ENCODE measurements at places on chromosomes 7 and 10.

- no peak for DNase-seq
Measured at GRCh38 chr7:87735360-87735759, 107.2 kb downstream of the RUNDC3B start.

DNA sequence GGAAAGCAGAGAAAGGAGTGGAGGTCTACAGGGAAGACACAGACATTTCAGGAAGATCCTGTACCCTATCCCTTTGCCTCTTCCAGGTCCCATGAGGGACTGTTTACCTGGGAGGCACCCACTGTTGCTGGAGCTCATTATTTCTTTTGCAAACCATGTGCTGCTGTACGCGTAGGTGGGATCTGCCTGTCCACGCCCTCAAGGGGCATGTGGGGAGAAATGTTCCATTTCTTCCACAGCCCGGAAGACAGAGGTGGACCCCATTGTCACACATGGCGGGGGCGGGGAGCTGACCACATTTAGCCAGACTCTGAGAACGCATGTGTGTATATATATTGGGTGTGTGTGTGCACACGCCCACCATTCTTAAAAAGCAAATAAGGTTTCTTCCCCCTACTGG is 2.0 kb downstream of the PLXNA4 start:
- no peak for DNase-seq

- DNase-seq = no peak
Measured at GRCh38 chr10:125084614-125085257, 75.6 kb downstream of the CTBP2 start.

DNA sequence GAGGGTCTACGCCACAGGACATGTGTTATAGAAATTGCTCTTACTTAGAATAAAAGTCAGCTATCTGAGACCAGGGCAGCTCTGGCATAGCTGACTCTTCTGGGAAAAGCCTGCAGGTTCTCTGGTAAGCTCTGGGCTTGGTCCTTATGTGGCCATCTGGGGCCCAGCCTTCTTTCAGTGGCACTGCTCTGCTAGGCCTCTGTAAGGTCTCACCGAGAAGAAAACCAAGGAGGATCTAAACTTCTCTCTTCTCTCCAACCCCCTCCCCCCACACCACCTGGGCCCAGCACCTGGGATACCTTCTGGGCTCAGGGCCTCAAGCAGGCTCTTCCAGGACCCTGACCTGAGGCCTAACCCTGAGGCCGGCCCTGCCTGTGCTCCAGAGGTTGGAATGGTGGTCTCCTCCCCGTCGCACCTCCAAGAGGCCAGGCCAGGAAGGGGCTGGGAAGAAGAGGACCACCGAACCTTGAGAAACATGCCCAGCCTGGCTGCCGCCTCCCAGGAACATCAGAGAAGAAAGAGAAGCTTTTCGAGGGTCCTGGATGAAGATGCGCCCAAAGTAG is 323.6 kb downstream of the GFRA1 start:
- no peak for DNase-seq

GRCh38 chr7:782718-783449 is 49.4 kb upstream of the SUN1 start:
- no peak for DNase-seq

GRCh38 chr10:101303087-101303703 is 50.8 kb upstream of the BTRC start:
- DNase-seq = no peak

DNA sequence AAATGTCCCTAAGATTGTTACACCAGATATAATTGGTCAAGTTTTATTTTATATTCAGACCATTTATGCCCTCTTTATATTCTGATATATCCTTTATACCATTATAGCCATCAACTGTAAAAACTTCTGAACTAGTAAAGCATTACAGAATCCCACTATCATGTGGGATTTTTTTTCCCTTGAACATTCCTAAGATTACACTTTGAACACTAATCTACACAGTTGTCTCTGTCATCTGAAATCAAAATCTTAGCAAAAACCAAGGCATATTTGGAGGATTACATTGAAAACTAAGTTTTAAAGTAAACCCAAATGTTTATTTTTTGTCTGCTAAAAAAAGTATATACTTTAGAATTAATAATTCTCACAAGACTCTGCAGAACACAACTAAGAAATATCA is 116.2 kb upstream of the GPR22 start:
- DNase-seq = no peak

- DNase-seq = no peak
Measured at GRCh38 chr7:121696954-121697353, 176.0 kb upstream of the PTPRZ1 start.

DNA sequence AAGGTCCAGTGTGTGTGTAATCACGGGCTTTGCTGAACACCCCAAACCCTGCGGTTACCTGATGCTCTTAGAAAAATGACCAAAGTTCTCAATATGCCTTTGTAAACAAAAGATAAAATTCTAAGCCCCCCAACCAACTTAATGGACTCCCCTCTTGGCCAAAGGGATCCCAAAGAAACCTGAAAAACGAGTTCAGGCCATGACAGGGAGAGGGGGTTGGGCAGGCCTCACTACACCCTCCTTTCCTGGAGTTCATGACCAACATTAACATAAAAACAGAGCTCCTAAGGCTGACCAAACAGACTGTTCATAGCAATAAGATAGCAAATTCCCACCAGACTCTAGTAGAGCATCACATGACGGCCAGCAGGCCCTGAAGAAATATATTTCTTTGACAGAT is 3.0 kb upstream of the VIPR2 start:
- no peak for DNase-seq

DNA sequence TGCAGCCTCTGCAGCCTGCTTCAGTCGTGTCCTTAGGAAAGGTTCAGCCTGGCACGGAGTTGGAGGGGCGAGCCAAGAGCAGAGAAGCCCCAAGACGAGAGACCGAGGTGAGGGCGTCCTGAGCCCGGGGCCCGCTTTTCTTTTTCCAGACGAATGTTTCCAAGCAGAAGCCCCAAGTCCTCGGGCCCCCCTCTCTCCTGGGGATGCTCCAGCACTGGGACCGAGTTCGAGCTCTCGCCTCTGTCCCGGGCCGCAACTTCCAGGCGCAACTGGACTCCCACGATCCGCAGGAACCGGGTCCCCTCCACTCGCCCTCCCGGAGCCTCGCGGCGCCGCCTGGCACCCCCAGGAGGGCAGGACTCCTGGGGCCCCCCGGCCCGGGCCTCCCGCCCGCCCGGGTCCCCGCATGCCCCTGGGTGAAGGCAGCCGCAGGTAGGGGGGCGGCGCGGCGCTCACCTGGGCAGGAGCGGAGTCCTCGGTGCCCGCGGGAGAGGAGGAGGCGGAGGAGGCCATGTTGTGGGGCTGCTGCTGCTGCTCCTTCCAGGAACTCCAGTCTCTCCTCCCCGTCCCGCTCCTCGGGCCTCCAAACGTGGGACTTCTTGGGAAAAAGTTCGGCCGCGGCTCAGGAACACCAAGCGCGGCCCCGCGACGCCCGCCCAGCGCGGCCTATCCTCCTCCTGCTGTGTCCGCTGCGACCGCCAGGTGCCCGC is 45.3 kb upstream of the CDK1 start:
- DNase-seq = no peak

DNA sequence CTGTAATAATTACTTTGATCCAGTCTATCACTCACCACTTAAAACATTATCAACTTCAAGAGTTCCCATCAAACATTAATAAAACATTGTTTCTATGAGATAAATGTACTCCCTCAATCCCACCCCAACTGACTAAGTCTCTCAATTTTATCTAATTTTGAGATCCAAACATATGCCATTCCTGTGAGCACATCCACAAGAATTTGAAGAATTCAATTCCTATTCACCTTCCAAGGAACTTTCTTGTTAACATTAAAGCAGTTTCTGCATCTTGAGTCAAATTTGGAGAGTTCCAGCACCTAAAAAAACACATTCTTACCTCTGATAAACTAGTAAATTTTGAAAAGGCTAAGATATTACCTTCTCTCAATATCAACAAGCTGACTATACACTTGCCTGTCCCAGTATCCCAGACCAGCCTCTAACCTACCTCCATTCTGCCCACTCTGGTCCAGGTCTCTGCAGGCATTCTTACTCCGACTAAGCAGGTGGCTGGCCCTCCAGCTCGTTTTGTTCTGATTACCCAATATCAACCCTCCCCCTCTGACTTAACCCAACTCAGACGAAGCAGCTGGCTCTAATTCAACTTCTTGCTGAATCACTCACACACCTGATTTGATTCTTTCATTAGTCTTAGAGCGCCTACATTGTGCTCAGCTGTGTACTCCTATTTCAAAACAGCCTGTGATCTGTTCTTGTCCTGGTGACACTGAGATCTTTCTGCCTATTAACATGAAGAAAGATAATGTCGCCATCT is 275.2 kb downstream of the IPMK start:
- no peak for DNase-seq

GRCh38 chr10:46560952-46561351 is 4.5 kb upstream of the GPRIN2 start:
- no peak for DNase-seq

DNA sequence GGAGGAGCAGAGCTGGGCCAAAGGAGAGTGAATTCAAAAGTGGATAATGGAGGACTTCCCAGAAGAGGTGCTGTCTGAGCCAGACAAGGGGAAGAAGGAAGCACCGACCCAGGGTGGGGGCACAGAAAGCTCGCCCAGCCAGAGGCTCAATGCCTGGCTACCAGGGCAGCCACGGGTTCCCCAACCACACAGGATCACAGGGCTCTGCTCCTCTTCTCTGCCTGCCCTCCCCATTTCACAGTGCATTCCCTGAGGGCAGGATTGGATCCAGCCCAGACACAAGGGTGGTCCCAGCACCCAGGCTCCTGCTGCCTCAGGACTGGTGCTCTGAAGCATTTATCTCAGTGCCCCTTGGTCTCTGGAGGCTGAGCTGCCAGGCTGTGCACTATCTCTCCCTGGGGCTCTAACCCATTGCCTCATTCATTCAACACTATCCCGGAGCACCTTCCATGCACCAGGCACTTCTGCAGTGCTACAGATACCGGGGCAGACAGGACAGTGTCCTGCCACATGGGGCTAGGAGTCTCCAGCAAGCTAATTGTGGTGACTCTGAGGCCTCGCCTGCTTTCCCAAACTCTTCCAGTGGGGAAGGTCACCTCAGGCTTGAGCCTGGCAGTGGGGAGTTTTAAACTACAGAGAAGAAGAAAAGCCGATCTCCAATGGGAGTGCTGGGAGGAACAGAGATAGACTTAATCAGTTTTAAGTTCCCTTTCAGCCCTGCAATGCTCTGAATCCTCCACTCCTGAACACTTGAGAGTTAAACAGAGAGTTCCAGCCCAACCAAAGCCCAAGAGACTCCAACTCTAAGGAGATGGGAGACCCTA is 201.8 kb upstream of the ZMIZ1 start:
- DNase-seq = no peak

GRCh38 chr10:88383276-88383675 is 199.8 kb downstream of the RNLS start:
- no peak for DNase-seq

- DNase-seq = peak; percentile 77
Measured at GRCh38 chr7:1742555-1743303, 72.7 kb downstream of the ELFN1 start.

DNA sequence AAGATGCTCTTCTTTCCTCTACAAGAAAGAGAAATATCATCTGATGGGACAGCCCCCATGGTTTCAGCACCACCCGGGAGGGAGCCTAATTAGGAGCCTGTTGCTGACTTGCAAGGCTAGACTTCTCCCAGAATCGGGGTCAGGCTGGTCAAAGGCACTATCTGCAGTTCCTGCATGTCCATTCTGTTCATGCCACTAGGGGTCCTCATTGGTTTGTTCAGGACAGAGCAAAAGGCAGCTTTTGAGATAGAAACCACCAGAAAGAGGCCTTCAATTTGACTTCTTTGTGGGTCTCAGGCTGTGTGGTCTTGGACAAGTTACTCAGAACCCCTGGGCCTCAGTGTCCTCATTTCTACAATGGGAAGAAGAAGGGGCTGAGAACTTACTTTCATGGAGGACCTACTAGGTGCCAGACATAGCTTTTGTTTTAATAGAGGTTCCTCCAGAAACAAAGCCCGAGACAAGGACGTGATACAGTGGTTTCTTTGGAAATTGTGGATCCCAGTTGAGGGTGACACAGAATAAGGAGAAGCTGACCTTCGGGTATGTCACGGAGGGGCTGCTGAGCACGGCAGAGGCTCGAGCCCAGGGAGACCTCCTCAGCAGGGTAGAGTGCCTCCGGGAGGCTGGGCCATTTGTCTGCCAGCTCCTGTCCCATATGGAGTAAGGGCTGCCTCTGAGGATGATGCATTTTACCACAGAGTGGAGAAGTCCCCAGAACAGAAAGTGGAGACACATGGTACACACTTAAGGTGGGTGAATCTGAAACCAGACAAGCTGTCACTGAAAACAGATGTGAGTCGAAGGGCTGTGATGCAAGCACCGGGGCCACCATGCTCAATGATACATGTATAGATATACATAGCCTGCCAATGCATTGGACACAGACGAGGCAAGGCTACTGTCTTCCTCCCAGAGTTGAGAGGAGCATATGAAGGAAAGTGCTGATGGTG is 33.1 kb upstream of the NEUROD6 start:
- no peak for DNase-seq

DNA sequence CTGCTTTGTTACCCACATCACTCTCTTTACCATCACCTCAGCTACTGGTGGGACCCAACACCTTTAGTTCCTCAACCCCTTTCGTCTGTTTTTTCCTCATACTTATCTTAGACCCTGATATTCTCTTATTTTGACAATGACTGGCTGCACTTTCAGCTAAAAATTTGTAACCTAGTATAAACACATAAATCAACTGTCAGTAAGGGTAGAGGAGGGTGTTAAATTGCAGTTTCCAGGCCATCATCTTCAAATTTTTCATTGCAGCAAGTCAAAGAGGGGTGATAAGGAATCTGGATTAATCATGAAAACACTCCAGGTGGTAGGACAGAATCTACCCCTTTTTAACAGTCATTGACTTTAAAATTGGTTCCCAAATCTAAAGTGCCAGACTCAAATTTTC is 27.9 kb downstream of the SEMA3D start:
- no peak for DNase-seq

DNA sequence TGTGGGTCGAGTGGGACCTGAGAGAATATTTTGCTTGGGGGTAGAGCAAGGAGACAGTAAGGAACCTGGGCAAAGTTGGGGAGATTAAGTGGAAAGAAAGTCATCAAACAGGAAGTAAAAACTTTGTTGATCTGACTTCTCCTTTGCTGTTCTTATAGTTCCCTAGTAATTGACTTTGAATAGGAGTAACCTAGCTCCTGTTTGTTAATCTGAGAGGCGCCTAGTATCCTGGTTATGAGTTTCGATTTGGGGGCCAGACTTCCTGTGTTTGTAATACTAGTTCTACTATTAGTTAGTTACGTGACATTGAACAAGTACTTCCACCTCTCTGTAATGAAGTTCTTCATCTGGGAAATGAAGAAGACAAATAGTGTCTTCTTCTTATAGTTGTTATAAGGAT is 99.1 kb downstream of the ZNF365 start:
- DNase-seq = no peak

DNA sequence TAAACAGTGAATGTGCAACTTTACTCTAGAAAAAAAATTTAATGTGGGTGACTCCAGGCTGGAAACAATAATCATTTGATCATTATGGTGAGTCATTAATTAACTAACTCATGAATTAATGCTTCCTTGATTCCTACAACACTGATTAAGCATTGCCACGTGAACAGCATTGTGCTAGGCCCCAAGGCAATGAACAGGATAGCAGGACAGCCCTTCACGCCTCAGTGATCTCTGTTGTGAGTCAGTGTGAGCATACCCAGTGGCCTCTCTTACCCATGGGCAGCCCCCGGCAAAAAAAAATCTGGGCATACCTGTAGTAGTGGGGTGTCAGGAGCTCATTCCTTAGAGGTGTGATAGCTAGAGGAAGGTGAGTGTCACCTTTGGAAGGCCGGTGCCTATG is 76.0 kb downstream of the DENND2A start:
- no peak for DNase-seq

- DNase-seq = no peak
Measured at GRCh38 chr10:112434988-112435619, 11.6 kb downstream of the ZDHHC6 start.

GRCh38 chr7:130009848-130010688 is 41.1 kb downstream of the ZC3HC1 start:
- DNase-seq = no peak
